Stimulated activated CD8-positive, alpha-beta memory T cell treated with anti-CD3 and anti-CD28 coated beads, Interleukin-4, amount 100 ng/mL, for 1 hour (primary cell): ENCODE measurements at places on chromosomes 11 and 22.

- DNase-seq = no peak
These were observed 91.5 kb downstream of the NECTIN1 start for GRCh38 chr11:119637481-119637880.

GRCh38 chr22:19760951-19761724 is 560 bp downstream of the TBX1 start:
- no peak for DNase-seq

- no peak for DNase-seq
These were observed 65.5 kb upstream of the TTC12 start for GRCh38 chr11:113248702-113249490.

GRCh38 chr11:56271092-56271491 is 2.9 kb upstream of the OR5T1 start:
- no peak for DNase-seq

- DNase-seq = no peak
These were observed 350.1 kb downstream of the CASP12 start for GRCh38 chr11:104547996-104548661.

GRCh38 chr11:12704049-12704448 is 29.8 kb downstream of the TEAD1 start:
- DNase-seq = no peak

GRCh38 chr22:30695871-30696655 is 1.4 kb downstream of the OSBP2 start:
- DNase-seq = no peak

- DNase-seq = no peak
These were observed 720 bp downstream of the PACS1 start for GRCh38 chr11:66070604-66071380.

DNA sequence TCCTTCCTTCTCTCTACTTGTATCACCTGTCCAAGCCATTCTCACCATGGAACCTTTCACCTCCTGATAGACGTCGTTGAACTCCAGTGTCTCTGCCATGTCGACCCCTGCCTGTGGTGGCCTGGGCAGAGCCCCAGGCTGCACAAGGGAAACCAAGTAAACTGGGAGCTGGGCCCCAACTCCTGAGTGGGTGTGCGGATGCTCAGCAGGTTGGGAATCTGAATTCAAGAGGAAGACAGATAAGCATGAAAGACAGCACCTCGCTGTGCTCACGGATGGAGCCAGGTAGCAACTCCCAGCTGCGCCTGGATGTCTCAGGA is 709 bp downstream of the SSRP1 start:
- DNase-seq = no peak

- DNase-seq = no peak
These were observed 35.0 kb upstream of the SLC25A1 start for GRCh38 chr22:19213442-19214077.
